H9 (cell line): ENCODE measurements at places on chromosomes 7 and 10. TPM values are rescaled to one million over a fixed set of nuclear protein-coding genes. Genes with fewer than 3 reads are reported as not detected.

HOXA13 gene
- not detected in 2 replicates for total RNA-seq

CRHR2 gene
- total RNA-seq: 0.07 and 0.13 TPM in 2 replicates

ASZ1 gene
- not detected in 2 replicates for total RNA-seq

CDHR1 gene
- 6.4 and 6.6 TPM in 2 replicates for total RNA-seq

MMP21 gene
- not detected in 2 replicates for total RNA-seq

NPY4R2 gene
- total RNA-seq: 0.13 TPM in 1 of 2 replicates, not detected in the other

RGS10 gene
- total RNA-seq: 9.8 and 10.6 TPM in 2 replicates

GIMAP7 gene
- not detected in 2 replicates for total RNA-seq

ZP3 gene
- total RNA-seq: 1.3 TPM in 2 replicates

ASL gene
- total RNA-seq: 30.7 and 31.9 TPM in 2 replicates

GFRA1 gene
- total RNA-seq: 0.24 and 0.59 TPM in 2 replicates

DNA sequence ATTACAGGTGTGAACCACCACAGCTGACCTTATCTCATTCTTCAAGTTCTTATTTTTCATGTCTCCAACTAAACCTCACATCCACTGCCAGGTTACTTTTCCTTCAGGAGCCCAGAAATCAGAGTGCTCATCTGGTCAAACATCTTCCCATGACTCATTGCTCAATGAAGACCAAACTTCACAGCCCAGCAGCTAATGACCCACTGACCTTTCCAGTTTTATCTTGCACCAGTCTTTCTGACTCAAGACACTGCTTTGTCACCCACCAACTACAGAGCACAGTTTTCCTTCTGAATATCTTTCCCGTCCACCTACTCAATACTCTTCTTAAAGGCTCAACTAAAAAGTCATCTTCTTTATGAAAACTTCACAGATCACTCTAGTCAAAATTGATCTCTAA is 245.1 kb downstream of the CHCHD3 start:
- no peak for DNase-seq
- no peaks in the 10 kb centered on the region for H3K27me3 ChIP-seq
- no peak overlapping the region for H3K27ac ChIP-seq
- peaks cover 2% of the 10 kb centered on the region; the same call in 1 of the 2 replicates for H3K4me1 ChIP-seq
- H3K36me3 ChIP-seq: peaks cover 15% of the 10 kb centered on the region

DNA sequence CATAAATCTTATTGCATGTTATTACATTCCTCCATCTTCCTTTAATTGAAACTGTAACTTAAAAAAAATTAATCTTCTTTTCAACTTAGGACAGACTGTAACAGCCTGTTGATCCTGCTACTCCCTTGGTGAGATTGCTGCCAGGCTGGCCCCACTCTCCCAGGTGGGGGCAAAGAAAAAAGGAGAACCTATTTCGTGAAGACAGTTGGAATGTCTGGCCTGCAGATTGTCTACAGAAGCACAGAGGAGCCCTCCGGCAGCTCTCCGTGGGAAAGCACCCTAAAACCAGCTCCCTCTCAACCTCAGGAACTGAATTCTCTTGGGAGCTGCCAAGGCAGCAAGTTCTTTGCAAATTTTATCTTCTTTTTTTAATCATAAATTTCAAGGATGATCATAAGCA is 32.8 kb downstream of the GRB10 start:
- DNase-seq: no peak
- no peak overlapping the region for H3K4me3 ChIP-seq
- no peaks in the 10 kb centered on the region for H3K27me3 ChIP-seq
- H3K4me1 ChIP-seq: peaks cover 2% of the 10 kb centered on the region

DNA sequence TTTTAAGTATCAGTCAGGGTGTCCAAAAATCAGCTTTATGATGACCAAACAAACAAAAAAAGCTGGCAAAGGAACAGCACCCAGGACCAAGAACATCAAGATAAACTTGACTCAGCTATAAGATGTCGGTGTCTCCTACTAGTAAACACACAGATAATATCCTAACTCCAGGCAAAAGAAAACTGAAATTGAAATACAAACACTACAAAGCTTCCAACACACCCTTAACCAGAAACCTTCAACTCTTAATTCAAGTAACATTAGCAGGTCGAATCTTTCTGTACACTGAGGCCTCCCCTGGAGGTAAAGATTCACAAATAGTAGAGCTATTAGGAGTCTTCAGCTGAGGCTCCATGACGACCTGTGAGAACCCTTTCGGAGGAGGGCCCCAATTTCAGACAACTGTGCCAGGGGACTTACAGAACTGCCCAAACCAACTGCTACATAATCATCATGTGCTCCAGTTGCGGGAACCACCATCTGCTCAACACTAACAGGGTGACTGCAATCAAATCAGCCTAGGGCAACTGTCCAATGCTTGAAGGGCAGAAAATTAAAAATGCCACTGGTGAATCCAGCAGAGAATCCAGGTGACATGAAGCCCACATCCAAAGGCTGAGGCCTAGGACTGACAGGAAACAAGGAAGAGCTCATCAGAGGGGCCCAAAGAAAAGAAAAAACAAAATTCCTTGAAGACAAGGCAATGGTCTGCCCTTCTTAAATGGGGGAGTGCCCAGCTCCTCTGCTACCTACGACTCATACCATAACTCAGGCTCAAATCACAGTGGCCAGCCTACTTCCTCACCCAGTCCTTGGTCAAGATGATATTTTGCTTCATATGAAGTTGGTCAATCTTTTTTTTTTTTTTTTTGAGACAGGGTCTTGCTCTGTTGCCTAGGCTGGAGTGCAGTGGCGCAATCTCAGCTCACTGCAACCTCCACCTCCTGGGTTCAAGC is 20.0 kb downstream of the XPNPEP1 start:
- DNase-seq: peak; percentile 9
- H3K4me3 ChIP-seq: no peak overlapping the region
- no peak overlapping the region for H3K27ac ChIP-seq
- no peaks in the 10 kb centered on the region for H3K4me1 ChIP-seq
- H3K36me3 ChIP-seq: peaks cover 22% of the 10 kb centered on the region

DNA sequence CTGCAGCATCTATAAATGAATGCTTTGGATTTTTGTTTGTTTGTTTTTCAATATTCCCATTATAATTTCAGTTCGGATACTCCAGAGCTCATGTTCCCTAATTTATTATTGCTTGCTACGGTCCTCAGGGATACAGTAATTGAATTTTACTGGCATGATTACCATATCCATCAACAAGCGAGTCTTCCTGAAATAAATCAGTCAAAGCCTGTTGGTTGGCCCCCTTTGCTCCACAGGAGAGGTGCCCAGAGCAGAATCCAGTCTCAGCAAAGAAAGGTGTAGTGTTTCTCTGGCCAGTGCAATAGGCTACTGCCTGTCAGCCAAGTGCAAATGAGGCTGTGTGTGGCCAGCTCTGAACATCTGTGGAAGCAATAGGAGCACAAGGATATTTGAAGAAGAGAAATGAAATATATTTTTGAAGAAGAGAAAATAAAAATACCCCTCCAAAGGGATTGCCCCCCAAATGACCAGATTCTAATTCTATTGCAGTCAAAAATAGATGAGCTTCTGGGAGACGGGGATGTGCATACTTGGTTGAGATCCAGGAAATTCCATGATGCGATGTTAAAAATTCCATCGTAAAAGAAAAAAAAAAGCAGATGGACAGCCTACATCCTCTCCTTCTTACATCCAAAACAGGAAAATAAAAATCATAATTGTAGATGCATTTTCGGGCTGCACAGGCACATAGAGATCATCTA is 18.1 kb downstream of the TRIL start:
- H3K4me3 ChIP-seq: no peak overlapping the region
- no peaks in the 10 kb centered on the region for H3K36me3 ChIP-seq
- H3K4me1 ChIP-seq: no peaks in the 10 kb centered on the region
- no peak overlapping the region for H3K27ac ChIP-seq
- H3K27me3 ChIP-seq: no peaks in the 10 kb centered on the region

DNA sequence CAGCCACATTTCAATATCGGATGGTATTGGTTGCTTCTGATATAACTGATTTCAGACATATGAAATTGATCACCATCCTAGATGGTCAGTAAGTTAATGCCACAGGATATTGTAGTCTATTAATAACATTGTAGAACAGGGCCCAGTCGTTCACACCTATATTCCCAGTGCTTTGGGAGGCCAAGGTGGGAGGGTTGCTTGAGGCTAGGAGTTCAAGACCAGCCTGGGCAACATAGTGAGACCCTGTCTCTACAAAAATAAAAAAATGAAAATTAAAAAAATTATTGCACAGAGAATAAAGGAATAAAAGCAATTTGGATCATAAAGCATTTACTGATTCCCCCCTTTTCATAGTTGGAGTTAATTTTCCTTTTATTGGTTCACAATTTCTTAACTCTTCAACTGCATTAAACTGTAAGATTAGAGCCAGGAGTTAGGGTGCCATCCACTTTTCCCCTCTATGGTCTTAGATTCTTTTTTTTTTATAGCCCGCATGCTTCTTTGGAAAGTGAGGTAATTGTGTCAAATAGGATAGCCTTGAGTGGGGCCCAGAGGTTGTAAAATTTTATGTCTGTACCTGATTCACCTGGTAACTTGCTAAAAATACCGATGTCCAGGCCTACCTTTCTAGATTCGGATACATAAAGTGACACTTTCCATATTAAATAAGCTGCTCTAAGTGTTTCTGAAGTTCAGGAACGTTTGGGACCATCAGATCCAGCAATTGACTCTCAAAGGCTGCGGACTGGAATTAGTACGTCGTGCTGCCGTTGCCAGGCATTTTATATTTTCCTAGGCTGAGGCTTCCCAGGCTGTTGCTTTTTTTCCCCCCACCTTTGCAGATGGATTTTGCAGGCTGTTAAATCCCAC is 24.7 kb downstream of the ADK start:
- H3K4me1 ChIP-seq: peaks cover 7% of the 10 kb centered on the region
- H3K36me3 ChIP-seq: peaks cover 3% of the 10 kb centered on the region; the same call in 1 of the 2 replicates
- H3K27me3 ChIP-seq: no peaks in the 10 kb centered on the region
- DNase-seq: no peak
- no peak overlapping the region for H3K27ac ChIP-seq

GRCh38 chr7:22725585-22725984 is 1.4 kb upstream of the IL6 start:
- no peak overlapping the region for H3K27ac ChIP-seq
- no peak overlapping the region for H3K4me3 ChIP-seq
- no peak for DNase-seq
- H3K27me3 ChIP-seq: no peaks in the 10 kb centered on the region
- no peaks in the 10 kb centered on the region for H3K36me3 ChIP-seq

- no peaks in the 10 kb centered on the region for H3K27me3 ChIP-seq
- no peak overlapping the region for H3K4me3 ChIP-seq
- H3K36me3 ChIP-seq: peaks cover 21% of the 10 kb centered on the region
- H3K4me1 ChIP-seq: no peaks in the 10 kb centered on the region
- DNase-seq: no peak
Observed at GRCh38 chr7:90191648-90192047, 19.9 kb upstream of the STEAP2 start.

DNA sequence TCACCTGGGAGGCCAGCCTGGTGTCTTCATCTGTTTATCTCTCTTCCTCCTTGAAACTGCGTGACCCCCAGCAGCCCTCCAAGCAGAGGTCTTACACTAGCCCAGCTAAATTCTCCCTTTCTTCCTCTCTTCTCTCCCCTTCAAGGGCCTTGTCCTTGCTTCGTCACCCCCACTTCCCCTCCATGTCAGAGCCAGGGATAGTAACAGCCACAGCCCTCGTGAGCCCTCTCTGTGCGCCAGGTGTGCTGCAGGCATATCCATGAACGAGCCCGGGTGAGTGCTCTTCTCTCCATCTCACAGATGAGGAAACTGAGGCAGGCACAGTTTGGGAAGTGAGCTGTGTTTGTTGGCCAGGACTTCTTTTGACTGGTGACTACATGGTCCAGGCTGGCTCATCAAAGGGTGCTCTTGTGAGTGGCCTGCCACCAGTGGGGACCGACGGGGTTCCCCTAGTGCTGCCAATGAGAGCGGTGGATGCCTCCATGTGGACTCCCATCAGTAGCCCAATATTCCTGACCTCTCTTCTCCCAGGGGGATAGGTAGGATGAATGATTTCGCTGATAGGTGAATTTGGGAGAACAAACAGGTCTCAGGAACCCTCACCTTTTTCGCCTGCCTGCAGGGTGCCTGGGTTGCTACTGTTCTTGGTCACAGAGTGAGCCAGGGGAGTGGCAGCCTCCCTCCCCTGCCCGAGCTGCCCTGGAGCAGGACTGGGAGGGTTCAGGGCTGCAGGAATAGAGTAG is 38.1 kb downstream of the ADRA2A start:
- no peak overlapping the region for H3K4me3 ChIP-seq
- no peak overlapping the region for H3K27ac ChIP-seq
- peak; percentile 17 for DNase-seq
- H3K36me3 ChIP-seq: no peaks in the 10 kb centered on the region

GRCh38 chr10:48274636-48275035 is at the start of gene FRMPD2:
TSS of gene FRMPD2 (minus strand) at chr10:48274696. CDS start at chr10:48274567, 129 bp downstream.
- no peak within 1 kb of the TSS for H3K27ac ChIP-seq
- no peaks in the 10 kb centered on the region for H3K36me3 ChIP-seq
- no peaks in the 10 kb centered on the region; the same call in 1 of the 2 replicates for H3K4me1 ChIP-seq
- peak; percentile 59 for DNase-seq
- no peaks in the 10 kb centered on the region for H3K27me3 ChIP-seq

GRCh38 chr7:27684491-27684890 is 21.8 kb upstream of the HIBADH start:
- H3K4me3 ChIP-seq: no peak overlapping the region
- no peaks in the 10 kb centered on the region for H3K36me3 ChIP-seq
- H3K27ac ChIP-seq: no peak overlapping the region
- H3K4me1 ChIP-seq: no peaks in the 10 kb centered on the region
- DNase-seq: no peak

GRCh38 chr10:34294137-34294536 is 521.0 kb downstream of the PARD3 start:
- DNase-seq: no peak
- H3K36me3 ChIP-seq: no peaks in the 10 kb centered on the region
- H3K27me3 ChIP-seq: no peaks in the 10 kb centered on the region
- H3K4me3 ChIP-seq: no peak overlapping the region
- H3K4me1 ChIP-seq: peaks cover 10% of the 10 kb centered on the region; the same call in 1 of the 2 replicates

DNA sequence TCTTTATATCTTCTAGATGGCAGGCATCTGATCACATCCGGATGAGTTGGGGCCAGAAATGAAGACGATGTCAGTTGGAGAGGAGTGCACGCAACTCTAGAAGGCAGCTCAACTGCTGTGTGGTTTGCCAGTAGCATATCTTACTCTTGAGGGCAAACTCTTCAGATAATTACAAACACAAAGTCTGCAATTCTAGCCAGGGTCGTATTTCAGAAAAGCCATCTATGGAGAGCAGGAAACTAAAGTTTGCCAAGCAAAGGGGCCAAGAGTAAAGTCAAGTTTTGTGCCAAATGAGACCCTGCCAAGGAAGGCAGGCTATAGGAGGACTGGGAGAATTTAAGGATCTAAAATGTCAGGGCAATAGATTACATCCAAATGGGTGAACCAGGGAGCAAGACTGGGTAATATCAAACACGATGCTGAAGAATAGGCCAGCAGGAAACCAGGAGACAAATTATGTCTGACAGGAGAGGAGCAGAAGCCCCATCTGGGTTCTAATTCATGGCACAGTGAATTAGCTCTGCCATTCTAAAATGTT is 312.5 kb upstream of the SEMA3C start:
- no peak overlapping the region for H3K4me3 ChIP-seq
- peaks cover 3% of the 10 kb centered on the region; the same call in 1 of the 2 replicates for H3K4me1 ChIP-seq
- H3K27me3 ChIP-seq: no peaks in the 10 kb centered on the region

DNA sequence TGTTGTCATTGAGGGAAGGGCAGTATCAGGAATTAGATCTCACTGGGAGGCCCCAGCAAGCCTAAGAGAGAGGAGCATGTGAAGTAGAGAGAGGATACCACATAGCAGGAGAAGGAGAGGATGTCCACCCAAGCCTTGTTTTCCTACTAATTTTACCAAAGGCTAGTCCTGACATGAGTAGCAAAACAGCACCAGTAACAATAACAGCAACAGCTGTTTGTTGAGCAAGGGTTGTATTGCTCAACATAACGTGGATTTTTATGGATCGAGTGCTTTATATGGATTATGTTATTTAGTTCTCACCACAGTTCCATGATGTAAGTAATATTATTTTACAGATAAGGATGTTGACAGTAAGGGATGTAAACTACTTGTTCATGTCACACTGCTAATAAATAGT is 135.2 kb upstream of the DLX6 start:
- H3K4me1 ChIP-seq: no peaks in the 10 kb centered on the region
- H3K36me3 ChIP-seq: no peaks in the 10 kb centered on the region
- no peak for DNase-seq
- H3K27me3 ChIP-seq: no peaks in the 10 kb centered on the region
